ENCODE measurements at places on chromosomes 11 and 22.

GRCh38 chr11:1197886-1198560 is 24.8 kb upstream of the MUC5B start:
- peak; percentile 7 for DNase-seq

- no peak for DNase-seq
Observed at GRCh38 chr11:114819028-114819427, 140.7 kb downstream of the NXPE2 start.

DNA sequence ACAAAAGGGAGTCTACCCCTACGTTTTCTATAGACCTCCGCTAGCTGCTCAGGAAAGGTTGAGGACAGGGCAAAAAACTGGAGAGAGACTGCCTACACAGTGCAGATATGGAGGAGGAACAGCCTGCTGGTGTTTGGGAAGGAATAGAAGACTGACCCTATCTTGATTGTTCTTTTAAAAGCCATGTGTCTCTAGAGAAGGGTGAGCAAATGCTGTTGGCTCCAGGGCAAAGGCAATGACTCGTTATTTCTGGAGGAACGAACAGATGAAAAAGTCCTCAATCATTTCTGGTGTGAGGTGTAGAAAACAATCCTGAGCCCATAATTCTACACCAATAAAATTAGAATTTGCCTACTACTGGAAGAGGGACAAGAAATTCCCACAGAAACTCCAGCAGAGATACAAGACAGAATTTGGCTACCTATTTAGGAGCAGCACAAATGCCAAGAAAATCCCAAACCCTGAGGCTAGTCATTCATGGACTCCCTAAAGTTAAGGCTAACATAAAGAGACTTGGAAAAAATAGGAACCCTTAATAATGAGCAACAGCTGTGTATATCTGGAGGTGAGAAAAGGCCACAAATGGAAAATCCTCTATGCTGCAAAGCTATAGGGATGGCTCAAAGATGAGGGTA is 1206.3 kb upstream of the CNTN5 start:
- no peak for DNase-seq

GRCh38 chr11:65657426-65657825 is 5.3 kb downstream of the RELA start:
- DNase-seq = no peak

DNA sequence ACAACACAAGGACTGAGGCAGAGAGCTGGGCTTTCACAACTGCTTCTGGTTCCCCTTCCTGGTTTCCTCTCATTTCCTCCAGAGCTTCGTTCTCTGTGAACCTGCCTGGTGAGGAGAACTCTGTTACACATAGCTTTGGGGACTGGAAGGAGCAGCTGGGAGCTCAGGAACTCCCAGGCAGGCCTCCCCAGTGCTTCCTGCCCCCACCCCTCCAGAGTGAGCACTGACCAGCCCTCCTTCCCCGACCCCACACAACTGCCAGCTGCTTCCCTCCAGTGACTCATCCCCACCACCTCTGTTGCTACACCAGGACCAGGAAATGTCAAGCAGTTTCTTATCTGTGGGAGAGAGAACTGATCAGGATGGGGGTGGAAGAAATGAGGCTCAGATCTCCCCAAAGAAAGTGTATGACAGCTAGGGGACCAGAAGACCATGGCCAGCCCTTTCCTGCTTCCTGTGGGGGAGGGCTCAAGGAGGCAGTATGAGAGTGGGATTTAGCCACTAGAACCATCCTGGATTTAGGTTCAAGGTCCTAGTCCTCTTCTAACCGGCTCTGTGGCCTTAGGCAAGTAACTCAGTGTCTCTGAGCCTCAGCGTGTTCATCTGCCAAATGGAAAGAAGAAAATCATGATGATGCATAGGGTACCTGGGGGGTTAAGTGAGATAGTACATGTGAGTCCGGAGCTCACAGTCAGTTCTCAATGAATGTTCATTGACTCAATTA is 4.5 kb upstream of the TP53I11 start:
- DNase-seq = no peak

GRCh38 chr11:112172362-112172994 is 2.8 kb upstream of the BCO2 start:
- no peak for DNase-seq

DNA sequence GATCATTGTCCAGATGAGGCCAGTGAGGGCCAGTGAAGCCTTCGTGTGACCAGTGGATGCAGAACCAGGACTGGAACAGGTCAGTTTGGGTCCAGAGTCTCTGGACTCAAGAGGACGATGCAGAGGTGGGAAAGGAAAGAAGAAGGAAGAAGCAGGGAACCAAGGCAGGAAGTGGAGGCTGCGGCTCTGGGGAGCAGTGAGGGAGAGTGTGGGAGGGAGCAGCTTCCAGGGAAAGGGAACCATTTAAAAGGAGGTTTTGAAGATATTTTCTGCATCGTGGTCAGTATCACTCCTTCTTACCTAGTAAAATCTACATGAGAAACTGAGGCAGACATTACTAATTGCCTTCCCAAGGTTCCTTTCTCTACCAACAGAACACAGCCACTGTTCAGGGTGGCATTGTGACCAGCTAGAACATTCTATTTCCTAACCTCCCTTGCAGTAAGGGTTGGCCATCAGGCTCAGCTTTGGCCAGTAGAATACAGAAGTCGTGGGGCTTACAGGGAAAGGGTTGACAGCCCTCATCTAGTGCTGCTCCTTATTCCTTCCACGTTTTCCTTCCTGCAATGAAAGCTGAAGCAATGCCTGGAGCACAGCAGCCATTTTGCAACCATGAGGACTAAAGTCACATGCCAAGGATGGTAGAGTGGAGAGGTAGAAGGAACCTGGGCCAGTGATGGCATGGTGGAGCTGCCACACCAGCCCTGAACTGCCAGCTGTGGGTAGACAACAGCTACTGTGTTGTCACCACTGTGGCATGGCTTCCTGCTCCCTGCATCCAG is 29.1 kb upstream of the LINC01488 start:
- no peak for DNase-seq

DNA sequence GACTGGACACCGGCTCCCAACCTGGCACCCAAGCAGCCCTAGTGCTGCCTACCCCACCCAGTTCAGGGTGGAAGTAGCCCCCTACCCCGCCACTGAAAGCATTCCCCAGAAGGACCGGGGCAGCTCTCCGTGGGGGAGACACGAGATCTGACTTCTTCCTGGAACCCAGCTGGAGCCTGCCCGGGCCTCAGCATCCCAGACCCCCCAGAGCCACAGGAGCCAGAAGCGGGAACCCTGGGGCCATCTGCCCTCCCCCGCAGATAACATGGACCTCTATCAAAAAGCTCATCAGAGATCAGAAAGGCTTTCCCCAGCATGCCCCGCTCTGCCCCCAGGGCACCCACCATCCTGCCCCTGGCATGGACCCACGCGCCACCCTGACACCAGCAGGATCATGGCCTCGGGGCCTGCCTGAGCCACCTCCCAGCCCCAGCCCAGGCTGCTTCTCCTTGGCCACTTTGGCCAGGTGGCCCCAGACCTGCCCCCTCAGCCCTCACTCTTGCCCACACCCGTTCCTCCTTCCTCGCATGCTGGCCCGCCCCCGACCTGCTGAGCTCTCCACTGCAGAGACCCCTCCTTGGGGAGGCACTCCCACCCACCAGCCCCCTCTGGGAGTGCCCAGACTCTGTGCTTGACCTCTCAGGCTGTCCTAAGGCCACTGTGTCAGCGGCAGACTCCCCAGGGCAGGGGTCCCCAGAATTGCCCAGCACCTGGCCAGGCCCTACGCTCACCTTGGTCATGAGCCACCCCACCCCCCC is 17.1 kb downstream of the WNT7B start:
- no peak for DNase-seq

DNA sequence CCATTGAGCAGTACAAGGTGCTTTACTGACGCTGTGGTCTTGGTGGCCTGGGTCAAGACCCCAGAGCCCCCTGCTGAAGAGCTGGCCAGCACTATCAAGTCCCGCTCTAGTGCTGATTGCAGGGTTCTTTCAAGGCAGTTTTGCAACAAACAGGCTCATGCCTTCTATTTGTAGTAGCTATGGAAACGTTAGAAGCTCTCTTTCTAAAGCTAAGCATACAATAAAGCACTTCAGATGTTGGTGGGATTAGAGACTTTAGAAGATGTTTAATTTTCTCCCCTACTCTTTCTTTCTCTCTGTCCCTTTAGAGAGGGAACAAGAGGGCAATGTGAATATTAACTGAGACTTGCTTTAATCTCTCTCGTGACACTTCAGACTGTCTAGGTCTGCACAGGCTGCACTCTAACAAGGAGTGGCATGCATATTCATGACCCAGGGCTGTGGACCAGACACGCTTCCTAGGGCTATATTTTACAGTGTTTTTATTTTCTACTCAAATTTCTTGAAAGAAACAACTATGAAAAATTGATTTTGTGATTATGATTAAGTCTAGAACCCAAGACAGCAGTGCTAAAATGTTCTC is 138.6 kb downstream of the WNT7B start:
- no peak for DNase-seq

- DNase-seq = peak; percentile 72
Observed at GRCh38 chr11:123577081-123577598, 77.3 kb downstream of the SCN3B start.

GRCh38 chr11:95486466-95486865 is 255.5 kb upstream of the SESN3 start:
- no peak for DNase-seq

GRCh38 chr11:118338637-118339061 is 3.9 kb downstream of the CD3D start:
- DNase-seq = peak; percentile 95

DNA sequence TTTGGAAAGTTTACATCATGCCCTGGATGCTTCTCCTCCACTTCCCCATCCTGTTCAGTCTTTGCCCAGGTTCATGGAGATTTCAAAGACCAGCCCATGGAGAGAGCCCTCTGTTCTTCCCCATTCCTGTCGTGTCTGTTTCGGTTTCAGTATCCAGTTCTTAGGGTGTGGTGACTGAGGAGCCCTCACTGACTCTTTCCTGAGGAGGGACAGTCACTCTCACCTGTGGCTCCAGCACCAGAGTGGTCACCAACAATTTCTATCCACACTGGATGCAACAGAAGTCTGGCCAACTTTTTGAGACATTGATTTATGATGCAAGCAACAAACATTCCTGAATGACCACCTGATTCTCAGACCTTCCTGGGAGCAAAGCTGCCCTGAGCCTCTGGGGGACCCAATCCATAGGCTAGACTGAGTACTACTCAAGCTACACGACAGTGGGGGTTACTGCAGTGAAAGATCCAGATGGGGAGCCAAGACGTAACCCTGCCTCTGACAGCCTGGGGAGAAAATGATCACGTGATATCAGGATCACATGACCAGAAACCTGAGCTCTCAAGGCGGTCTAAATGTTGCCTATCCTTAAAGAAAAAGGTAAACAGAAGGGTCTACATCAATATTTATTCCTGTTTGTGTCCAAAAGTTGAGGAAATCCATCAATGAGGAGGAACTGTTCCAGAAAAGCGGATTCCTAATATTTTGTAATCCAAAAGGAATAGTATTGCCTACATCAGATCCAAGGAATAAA is 76.2 kb upstream of the VPREB1 start:
- no peak for DNase-seq

GRCh38 chr22:28594797-28595462 is 84.7 kb downstream of the TTC28 start:
- DNase-seq = no peak

DNA sequence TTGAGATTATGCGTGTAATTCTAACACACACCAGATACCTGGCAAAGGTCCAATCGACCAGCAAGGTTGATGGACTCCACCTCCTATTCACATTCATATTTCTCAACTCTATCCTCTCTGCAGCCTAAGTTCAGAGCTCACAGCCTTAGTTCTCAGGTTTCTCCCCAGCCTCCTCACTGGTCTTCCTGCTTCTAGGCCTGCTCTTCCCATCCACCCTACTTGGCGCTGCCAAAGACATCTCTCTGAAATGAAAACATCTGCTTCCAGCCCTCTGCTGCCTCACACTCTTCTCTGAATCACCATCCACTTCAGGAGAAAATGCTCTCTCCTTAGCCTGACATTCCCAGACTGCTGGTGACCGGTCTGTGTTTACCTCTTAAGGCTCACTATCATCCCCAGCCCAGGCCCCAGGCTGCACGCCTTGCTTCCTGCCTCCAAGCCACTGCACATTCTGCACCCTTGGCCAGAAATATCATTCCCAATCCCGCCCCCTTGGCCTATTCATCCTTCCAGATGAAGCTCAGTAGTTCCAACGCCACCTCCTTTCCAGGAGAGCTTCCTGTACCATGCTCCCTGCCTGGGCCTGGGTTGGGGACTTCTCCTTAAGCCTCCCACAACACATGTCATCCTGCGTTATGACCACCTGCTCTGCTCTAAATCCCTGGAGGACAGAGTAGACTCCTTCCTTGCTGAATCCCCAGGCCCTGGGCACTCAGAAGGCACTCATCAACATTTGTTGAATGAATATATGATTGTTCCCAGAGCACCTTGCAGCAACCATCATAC is 3.5 kb downstream of the ARRB1 start:
- no peak for DNase-seq

- DNase-seq = no peak
Observed at GRCh38 chr11:109864151-109864661, 229.0 kb upstream of the ZC3H12C start.

- DNase-seq = peak; percentile 87
Observed at GRCh38 chr11:77637345-77638165, at the start of gene CLNS1A. CLNS1A (minus strand) TSS chr11:77637794; CDS start chr11:77637714, 80 bp downstream.

DNA sequence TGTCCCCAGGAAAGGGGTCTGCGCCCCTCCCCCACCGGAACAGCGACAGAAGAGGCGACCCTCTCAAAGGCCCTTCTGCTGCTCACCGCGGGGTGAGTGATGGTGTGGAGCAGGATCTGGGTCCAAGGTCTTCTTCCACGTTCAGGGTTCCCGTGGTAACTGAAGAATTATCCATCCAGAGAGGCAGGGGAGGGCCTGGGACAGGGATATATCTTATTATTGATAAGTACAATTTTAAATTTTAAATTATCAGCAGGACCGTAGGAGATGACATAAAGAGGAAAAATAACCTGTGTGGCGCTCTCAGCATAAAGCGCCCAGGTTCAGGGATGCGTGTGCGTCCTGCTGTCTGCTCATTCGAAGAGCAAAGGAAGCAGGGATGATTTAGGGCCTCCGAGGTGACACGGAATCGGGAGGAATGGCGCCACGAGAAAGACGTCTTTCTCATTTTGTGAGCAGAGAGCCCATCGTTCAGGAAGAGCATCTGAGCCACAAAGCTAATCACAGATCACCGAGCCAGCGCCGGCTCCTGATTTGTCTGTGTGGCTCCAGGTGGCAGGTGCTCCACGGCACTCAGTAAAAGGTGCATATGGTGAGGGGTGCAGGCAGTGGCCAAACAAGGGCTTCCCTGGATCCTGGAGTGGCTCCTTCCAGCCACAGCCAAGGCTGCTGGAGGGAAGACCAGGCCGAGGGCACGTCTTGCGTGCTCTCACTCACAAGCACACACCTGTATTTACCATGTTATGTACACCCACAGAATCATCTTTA is 19.3 kb downstream of the KRTAP5-5 start:
- no peak for DNase-seq

- DNase-seq = no peak
Observed at GRCh38 chr22:44995105-44995514, 14.7 kb downstream of the PHF21B start.

DNA sequence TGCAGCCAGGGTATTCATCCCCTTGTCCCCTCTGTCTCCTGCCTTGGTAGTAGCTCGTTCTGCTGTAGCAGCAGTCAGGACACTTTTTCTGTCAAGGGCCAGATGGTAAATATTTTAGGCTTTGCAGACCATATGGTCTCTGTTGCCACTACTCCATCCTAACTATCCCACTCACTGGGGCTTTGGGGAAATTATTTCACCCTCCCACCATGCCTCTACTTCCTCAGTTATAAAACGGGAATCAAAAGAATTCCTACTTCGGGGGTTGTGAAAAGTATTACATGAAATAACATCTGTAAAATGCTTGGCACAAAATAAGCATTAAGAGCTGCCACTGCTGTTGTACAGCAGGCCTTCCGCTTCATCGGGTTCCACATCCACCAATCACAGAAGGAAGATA is 89.9 kb upstream of the LDLRAD3 start:
- DNase-seq = no peak

Data from activated naive CD4-positive, alpha-beta T cell treated with anti-CD3 and anti-CD28 coated beads, Interleukin-2, amount 10 ng/mL, durations not matched to agents 7 days and 5 days (primary cell).